ENCODE measurements at places on chromosomes 7 and 10. TPM values are rescaled to one million over a fixed set of nuclear protein-coding genes. Genes with fewer than 3 reads are reported as not detected.

The PIK3AP1 gene
- 3.1 TPM for total RNA-seq

The ZSCAN21 gene
- 5.3 TPM for total RNA-seq

The ASAH2B gene
- 2.2 TPM for total RNA-seq

The LRIT1 gene
- not detected for total RNA-seq

The KIAA1217 gene
- 0.36 TPM for total RNA-seq

The ZP3 gene
- 3.3 TPM for total RNA-seq

The FFAR4 gene
- total RNA-seq: not detected

The PSMA2 gene
- 149 TPM for total RNA-seq

The ACSM6 gene
- total RNA-seq: not detected

The HEPACAM2 gene
- not detected for total RNA-seq

The COA1 gene
- 53.5 TPM for total RNA-seq

The IL6 gene
- 0.66 TPM for total RNA-seq

The FEZF1 gene
- not detected for total RNA-seq

The PAX4 gene
- not detected for total RNA-seq

The TFEC gene
- 1.0 TPM for total RNA-seq

The C10orf67 gene
- not detected for total RNA-seq

The VIPR2 gene
- total RNA-seq: 2.2 TPM

The COL1A2 gene
- 0.25 TPM for total RNA-seq

The SERPINE1 gene
- total RNA-seq: 0.27 TPM

The CALU gene
- 44.2 TPM for total RNA-seq

The FERD3L gene
- total RNA-seq: not detected

The LMOD2 gene
- total RNA-seq: not detected

The RTKN2 gene
- total RNA-seq: 5.0 TPM
